Activated CD8-positive, alpha-beta memory T cell treated with anti-CD3 and anti-CD28 coated beads, Interleukin-2, amount 50 U/mL, for 4 hours (primary cell): ENCODE measurements at places on chromosomes 2 and 18.
A peak's percentile ranks its signal among the peaks of the same experiment; 100 is the strongest.

DNA sequence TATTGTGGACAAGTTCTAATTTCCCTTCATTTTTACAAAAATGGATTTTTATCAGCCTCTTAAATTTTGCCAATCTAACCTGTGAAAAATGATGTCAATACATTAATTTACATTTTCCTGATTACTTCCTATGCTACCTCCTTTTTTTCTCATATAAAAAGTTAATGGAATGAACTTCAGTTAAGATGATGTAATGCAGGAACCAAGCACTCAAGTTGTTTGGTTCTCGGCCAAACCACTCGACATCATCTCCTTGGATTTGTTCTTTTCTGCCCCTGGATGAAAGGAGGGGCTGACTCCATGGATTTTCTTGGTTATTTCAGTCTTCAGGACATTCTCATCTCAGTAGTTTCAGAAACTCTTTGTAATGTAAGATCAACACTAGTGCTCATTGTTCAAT is 253.1 kb upstream of the NXPH2 start:
- DNase-seq: no peak

DNA sequence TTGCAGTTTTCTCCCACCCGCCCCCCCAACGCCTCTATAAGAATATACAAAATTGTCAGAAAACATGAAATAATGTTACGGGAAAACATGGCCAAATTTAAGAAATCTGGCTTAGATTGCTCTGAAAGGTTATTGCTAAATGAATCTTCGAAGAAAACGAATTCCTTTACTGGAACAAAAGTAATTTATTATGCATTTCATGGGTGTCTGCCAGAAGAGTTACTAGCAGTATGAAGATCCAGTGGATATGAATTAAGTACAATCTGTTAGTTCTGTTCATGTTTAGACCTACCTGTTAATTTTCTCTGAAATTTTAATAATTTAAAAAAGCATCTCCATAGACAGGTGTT is 21.9 kb downstream of the GATA6 start:
- DNase-seq: no peak

GRCh38 chr18:36620788-36621187 is 208.0 kb downstream of the TPGS2 start:
- no peak for DNase-seq

DNA sequence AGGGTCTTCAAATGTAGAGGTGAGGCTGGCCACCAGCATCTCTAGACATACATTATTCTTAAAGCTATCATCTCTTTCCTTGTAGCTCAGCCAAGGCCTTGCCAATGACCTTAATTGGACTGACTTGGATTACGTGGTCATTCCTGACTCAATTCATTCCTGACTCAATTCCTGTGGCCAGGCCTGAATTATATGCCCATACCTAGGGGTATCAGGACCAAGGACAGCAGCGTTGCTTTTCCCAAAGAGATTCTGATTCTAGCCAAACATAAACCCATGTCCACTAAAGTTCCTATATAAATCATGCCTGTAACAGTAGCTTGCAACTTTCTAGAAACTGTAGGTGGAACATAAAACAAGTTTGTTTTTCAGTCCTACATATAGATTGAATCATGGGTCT is 231.7 kb downstream of the ARL6IP6 start:
- DNase-seq: no peak

GRCh38 chr18:24138409-24138788 is 463 bp upstream of the CABYR start:
- no peak for DNase-seq

GRCh38 chr18:37658894-37659293 is 93.3 kb upstream of the CELF4 start:
- DNase-seq: no peak

- no peak for DNase-seq
Observed at GRCh38 chr2:216787851-216788540, 71.9 kb downstream of the TNP1 start.

GRCh38 chr2:205675861-205676516 is 6.3 kb upstream of the NRP2 start:
- no peak for DNase-seq

- no peak for DNase-seq
Observed at GRCh38 chr2:204279819-204280218, 265.5 kb upstream of the PARD3B start.

GRCh38 chr2:7427293-7428060 is 510.3 kb downstream of the RNF144A start:
- DNase-seq: no peak

DNA sequence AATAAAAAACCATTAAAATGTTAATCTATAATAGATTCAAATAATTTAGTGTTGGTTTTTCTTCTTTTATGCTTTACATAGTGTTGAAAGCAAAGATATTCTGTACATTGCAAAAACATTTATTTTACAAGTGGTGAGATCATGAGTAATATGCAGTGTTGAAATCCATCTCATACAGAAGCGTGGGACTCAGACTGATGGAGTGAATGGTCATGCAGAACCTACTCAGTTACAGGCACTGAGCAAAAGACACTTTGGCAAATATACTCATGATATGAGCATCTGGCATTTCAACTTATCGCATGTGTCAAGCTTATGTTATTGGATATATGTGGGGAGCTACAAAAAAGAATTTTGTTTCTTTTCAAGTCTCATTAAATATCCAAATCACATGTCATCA is 620.2 kb upstream of the NETO1 start:
- no peak for DNase-seq

DNA sequence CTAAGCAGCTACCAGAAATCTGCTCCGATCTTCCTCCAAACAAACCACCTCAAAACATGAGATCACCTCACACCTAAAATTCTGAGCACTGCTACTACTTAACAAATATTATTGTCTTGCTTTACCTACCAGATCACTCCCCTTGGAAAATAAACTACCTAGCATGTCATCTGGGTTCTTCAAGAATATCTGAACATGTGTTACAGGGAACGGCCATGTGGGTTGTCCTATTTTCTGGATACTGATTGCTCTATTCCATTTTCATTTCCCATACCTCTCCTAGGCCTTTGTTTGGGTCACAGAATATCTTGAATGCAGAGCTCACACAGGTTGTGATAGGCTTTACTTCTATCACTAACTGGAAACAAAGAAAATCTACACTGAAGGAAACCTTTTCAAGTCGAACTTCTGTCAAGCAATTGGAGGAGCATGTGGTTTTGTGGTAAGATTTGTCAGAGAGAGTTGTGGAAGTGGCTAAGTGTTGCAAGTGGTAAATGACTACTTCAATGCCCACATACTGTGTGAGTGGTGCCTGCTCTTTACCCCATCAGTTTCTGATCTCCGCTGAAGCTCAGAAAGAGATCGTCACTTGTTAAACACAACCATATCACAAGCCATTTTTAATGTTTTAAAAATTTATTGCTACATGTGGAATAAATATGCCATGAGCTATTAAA is 739.1 kb upstream of the ZEB2 start:
- no peak for DNase-seq

DNA sequence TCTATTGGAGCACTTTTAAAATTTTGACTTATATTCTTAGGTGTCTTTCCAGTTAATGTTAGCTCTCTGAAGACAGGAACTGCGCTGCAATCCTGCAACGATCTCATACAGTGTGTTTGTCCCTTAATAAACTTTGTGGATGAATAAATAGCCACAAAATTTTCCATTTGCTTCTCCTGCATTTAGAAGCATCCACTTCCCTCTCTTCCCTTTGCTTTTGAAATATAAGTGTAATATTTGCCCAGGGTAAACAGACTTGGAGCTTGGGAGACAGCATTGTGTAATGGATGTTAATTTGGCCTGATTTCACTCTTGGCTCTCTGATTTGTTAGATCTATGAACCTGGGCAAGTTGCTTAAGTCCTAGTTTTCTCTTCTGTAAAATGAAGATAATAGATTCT is 58.2 kb upstream of the CD28 start:
- DNase-seq: no peak

DNA sequence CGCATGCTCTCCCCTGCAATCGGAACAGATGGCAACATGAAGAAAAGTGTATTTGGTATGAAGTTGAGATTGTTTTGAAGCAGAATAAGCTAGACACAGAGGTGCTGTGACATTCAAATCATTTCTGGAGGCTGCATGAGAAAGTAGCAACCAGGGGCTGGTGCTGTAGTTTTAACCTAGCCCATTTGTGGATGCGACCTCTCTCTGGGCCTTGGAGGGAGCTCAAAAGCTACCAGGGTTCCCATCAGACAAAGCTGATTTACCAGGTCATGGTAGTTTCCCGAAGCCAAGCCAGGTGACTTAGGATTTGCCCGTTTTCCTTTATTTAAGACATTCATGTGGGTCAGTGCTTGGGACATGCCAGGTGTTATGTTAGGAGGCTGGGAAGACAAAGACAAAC is 77.5 kb downstream of the CIB4 start:
- no peak for DNase-seq

DNA sequence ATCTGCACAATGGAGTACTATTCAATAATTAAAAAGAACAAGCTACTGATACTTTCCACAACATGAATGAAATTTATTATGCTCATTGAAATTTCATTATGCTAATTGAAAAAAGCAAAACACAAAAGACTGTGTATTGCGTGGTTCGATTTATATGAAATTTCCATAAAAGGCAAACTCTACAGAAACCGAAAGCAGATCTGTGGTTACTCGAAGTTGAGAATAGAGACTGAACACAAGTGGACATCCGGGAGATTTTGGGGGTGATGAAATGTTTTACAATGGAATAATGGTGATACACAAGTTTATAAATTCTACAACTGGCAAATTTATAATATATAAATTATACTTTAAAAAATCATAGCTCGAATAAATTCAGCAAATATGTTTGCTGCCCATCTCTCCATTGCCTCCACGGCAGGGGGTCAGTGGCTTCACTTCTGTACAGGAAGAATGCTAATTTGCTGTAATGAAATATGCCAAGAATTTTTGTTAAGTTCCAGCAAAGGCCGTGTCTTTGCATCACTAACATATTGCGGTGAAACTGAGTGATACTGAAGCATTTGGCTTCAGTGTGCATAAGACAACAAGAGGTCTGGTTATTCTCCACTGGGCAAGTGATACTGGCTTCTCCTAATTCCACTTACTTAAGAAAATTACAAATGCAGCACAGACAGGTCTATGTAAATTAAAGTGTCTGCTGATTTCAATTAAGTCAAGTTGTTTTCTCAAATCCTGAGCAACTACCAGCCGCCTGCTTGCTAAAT is 96.7 kb downstream of the TMEM163 start:
- DNase-seq: no peak

DNA sequence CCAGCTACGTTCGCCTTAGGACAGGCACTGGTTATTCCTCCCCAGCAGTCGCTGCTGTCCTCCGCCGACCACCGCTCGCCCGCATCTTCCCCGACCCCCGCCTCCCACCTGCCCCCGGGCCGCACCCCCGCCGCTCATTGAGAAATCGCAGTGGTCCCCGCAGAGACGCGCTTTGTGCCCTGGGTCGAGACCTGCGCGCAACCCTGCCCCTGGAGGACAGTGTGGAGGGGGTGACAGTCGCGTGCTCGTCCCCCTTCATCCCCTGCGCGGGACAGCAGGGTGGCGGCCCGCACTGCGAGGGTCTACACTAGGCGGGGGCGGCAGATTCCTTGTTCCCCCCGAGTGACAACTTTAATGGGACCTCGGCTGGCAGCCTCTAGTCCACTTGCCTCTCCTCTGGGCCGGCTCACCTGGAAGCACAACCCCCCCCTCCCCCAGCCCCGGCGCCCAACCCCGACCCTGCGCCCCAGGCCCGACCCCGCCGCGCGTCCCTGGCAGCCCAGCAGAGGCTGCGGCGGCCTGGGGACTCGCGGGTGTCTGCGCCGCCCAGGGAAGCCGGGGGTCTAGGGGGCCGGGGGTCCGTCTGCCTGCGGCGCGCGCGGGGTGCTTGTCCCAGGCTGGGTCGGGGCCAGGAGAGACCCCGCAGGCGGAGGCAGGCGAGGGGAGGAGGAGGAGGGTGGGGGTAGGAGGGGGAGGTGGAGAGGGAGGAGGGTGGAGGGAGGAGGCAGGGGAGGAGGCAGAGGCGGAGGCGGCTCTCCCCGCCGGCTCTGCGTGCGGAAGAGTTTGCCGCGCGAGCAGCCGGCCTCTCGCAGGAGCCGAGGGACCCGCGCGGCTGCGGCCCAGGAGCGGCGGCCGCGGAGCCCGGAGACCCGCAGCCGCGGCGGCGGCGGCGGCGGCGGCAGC is at the start of gene NPAS2:
NPAS2 (plus strand) TSS at position 770 of the 903 bp plus-strand sequence. CDS start 84,616 bp downstream, outside the sequence.
- peak; percentile 35 for DNase-seq

DNA sequence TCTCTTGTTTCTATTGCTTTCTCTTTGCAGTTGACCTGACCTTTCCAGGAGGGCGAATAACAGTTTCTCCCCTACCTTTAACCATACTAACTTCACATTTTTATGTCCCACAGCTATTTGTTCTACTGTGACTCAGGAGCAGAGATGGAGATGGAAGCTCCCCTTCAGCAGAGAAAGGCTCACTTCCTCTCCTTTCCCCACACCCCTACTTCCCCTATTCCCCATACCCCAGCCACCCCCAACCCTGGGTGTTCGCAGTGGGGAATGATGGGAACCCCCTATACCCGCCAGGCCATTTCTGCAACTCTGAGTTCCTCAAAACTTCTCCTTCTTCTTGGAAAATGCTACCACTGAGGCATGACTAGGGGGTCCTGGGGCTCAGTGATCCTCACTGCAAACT is 285.4 kb upstream of the MGAT5 start:
- DNase-seq: no peak

DNA sequence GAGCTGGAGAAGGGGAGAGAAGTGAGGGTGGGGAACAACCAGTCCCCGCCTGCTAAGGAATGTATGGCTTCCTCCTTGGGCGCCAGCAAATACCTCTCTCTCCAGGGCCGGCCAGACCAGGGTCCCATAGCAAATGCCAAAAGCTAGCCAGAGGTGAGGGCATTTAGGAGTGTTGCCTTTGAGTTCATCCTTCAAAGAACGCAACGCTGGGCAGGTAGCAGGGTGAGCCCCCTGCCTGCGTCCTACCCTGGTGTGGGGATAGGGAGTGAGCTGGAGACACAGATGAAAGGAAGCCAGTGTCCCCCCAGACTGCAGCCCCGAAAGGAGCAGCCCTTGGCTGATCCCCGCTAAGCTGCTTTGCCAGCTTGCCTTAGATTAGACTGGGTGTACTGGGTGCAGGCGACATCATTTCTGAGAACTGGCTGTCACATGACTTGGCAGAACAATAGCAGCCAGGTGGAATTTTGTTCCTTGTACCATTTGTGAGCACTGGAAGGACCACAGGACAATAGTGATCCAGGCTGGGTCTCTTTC is 40.4 kb downstream of the KLHL29 start:
- DNase-seq: no peak

DNA sequence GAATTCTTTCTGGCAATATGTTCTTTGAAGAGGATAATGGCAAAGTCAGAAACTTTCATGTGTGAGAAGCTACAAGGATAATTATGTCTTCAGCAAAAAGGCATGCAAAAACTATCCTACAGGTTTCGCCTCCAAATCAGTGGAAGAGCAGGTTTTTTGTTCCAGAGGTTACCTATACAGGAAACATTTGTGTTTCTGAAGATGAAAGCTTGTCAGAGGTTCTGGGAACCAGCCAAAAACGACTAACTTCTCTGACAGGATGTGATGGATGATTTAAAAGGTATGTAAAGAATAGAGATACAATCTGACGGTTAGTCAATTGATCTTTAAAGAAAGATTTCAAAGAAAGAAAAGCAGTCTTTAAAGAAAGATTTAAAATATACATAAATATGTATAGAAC is 37.6 kb downstream of the RND3 start:
- DNase-seq: no peak
